ENCODE measurements at places on chromosomes 2 and 18. TPM values are rescaled to one million over a fixed set of nuclear protein-coding genes. Genes with fewer than 3 reads are reported as not detected.

The COBLL1 gene
- total RNA-seq, result not detected

GRCh38 chr2:20242727-20243377 is 17.9 kb upstream of the SDC1 start:
- no peak overlapping the region for H3K4me3 ChIP-seq
- peaks cover 19% of the 10 kb centered on the region for H3K36me3 ChIP-seq
- H3K27me3 ChIP-seq, result no peaks in the 10 kb centered on the region
- H3K4me1 ChIP-seq, result peaks cover 4% of the 10 kb centered on the region
- no peak overlapping the region for H3K27ac ChIP-seq

DNA sequence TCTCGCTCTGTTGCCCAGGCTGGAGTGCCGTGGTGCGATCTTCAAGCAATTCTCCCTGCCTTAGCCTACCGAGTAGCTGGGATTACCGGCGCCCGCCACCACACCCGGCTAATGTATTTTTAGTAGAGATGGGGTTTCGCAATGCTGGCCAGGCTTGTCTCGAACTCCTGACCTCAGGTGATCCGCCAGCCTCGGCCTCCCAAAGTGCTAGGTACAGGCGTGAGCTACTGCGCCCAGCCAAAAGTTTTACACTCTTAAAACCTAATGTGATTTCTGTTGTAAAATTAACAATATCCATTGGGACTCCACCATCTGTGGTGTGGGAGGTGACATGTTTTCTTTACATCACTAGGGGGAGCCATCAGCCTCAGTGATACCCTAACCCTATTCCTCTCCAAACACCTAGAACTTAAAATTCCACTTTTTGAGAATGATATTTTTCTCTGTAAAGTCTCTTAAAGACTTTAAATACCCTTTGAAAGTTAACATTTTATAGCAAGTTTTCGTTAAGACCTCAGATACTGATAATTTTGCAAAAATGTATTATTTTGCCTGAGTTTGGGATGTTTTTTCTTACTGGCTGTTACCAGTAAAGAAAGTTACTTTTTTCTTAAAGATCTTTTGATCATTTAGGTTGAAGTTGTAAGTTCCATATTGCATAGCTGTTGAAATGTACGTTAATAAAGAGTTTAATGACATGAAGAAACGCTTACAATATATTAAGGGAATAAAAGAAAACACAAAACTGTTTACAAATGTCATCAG is 11.6 kb upstream of the EIF2AK2 start:
- DNase-seq, result peak; percentile 45
- no peak overlapping the region for H3K4me3 ChIP-seq
- peaks cover 7% of the 10 kb centered on the region for H3K36me3 ChIP-seq
- H3K27me3 ChIP-seq, result no peaks in the 10 kb centered on the region
- no peaks in the 10 kb centered on the region for H3K4me1 ChIP-seq

The RNU2-63P gene
- 8.5 TPM for total RNA-seq

DNA sequence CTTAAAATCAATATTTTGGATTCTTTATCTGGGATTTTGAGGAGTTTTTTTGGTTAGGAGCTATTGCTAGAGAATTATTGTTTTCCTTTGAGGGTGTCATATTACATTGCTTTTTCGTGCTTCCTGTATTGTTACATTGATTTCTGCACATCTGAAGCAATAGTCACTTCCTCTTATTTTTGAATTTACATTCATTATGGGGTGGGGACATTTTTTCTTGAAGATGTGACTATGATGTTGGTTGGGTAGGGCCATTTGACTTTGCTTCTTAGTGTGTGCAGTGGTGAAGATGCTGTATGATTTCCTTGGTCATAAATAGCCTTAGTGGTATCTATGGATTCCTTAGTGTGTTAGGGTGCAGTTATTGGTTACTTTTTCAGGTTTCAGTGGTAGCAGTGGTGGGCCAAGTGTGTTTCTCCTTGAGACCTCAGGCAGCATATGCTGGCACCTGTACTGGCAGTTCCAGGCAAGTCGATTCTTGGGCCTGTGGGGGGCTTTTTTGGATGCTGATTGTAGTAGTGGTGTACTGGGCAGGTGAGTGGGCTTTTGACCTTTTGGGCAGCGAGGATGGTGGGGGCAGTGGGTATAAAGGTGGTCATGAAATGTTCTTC is 61.8 kb downstream of the ARHGAP25 start:
- no peaks in the 10 kb centered on the region for H3K27me3 ChIP-seq
- H3K27ac ChIP-seq, result peak overlapping the region; percentile 90
- no peak for DNase-seq
- H3K4me1 ChIP-seq, result peaks cover 76% of the 10 kb centered on the region
- no peak overlapping the region for H3K4me3 ChIP-seq

GRCh38 chr2:178512484-178512883 is 32.2 kb downstream of the PLEKHA3 start:
- H3K4me1 ChIP-seq, result peaks cover 36% of the 10 kb centered on the region
- no peak overlapping the region for H3K4me3 ChIP-seq
- H3K36me3 ChIP-seq, result peaks cover 20% of the 10 kb centered on the region
- no peaks in the 10 kb centered on the region for H3K27me3 ChIP-seq
- no peak overlapping the region for H3K27ac ChIP-seq
- no peak for DNase-seq

The IL37 gene
- total RNA-seq, result not detected

DNA sequence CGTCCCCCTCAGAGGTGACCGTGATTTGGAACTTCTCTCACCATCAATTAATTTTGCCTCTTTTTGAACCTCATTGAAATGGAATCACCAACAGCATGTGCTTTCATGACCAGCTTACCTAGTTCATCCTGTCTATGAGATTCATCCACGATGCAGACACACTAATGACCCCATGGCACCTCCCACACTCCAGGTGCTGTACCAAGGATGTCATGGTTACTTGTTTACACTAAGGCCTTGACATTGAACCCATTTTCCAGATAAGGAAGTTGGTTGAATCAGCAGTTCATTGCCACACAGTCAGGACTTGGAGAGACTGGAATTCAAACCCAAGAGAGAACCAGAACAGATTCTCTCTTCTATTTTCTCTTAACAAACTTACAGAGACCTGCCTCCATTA is 139.0 kb downstream of the ZFP36L2 start:
- H3K36me3 ChIP-seq, result no peaks in the 10 kb centered on the region
- H3K27me3 ChIP-seq, result no peaks in the 10 kb centered on the region
- no peak overlapping the region for H3K4me3 ChIP-seq
- no peak overlapping the region for H3K27ac ChIP-seq
- no peak for DNase-seq

DNA sequence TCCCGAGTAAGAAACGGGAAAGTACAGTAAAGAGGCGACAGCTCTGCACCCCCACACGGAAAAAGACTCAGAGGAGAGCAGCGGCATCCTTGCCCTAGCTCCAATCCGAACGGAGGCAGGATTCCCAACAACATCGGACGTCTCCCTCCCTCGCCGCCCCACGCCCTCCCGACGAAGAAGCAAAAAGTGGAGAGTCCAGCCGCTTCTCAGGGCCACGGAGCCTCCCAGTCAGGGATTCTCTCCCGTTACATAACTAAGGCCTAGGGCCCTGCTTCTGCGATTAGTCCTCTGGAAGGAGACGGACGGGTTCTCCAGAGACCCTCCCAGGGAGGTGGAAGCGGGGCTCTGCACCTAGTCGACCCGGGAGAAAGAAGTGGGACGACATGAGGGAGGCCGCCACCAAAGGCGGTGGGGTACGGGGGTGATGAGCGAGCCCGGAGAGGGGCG is 587 bp downstream of the SUMO1 start:
- no peaks in the 10 kb centered on the region for H3K27me3 ChIP-seq
- peaks cover 32% of the 10 kb centered on the region for H3K4me1 ChIP-seq
- peak overlapping the region; percentile 98 for H3K4me3 ChIP-seq
- DNase-seq, result peak; percentile 49
- H3K27ac ChIP-seq, result peak overlapping the region; percentile 91

The XIRP2 gene
- total RNA-seq, result not detected

DNA sequence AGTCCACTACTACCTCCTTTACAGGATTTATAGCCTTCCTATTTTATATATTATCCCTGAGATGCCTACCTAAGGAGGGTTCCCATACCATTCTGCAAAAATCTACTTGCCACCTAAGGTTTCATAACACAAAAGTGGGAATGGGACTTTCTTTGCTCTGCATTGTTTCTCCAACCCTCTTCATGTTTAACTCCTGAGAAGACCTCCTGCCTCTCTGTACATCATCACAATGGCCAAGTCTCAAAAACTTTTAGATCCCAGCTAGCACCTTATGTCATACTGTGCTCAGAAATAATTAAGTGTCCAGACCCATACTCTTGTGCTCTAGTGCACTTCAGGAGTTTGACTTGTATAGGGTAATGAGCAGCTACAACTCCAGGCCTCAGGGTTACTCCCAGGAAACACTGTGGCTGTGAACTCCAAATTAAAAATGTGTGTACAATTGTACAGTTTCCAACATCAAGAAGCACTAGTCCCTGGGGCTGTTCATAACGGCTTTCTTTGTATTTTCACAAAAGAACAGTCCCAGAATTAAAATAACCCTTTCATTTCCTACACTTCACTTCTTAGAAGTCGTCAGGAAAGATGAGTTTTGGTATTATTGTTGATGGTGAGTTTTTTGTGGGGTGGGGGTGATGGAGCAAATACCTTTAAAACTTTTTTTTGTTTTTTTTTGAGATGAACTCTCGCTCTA is 39.4 kb downstream of the METAP1D start:
- no peaks in the 10 kb centered on the region for H3K4me1 ChIP-seq
- H3K27ac ChIP-seq, result no peak overlapping the region
- no peak overlapping the region for H3K4me3 ChIP-seq
- no peaks in the 10 kb centered on the region for H3K27me3 ChIP-seq
- DNase-seq, result no peak

The CCDC74B gene
- 3.2 TPM for total RNA-seq

GRCh38 chr2:100625717-100626116 is 62.9 kb downstream of the PDCL3 start:
- H3K4me3 ChIP-seq, result no peak overlapping the region
- no peak overlapping the region for H3K27ac ChIP-seq
- H3K27me3 ChIP-seq, result no peaks in the 10 kb centered on the region
- H3K36me3 ChIP-seq, result no peaks in the 10 kb centered on the region
- H3K4me1 ChIP-seq, result peaks cover 19% of the 10 kb centered on the region

DNA sequence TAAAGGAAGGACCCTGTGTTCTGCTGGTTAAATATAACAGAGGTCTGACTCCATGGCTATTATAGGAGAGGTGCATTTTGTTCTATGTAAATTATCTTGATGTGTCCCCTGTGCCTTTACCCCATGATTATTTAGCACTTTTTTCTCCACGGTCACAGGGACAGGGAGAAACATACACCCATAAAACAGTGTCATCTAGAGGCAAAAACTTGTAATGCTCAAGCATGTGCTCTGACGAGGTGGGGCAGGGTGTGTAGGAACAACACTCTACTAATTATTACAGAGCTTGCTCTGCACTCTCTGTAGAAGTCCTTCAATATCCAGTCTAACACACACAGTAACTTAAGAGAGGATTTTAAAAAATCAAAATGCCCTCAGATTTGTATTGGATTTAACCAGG is 187.9 kb downstream of the NEDD4L start:
- H3K4me3 ChIP-seq, result no peak overlapping the region
- DNase-seq, result no peak
- H3K27ac ChIP-seq, result no peak overlapping the region
- no peaks in the 10 kb centered on the region for H3K4me1 ChIP-seq
- H3K36me3 ChIP-seq, result no peaks in the 10 kb centered on the region
- H3K27me3 ChIP-seq, result no peaks in the 10 kb centered on the region

The GALNT13 gene
- total RNA-seq, result not detected

- peak; percentile 60 for DNase-seq
- peaks cover 3% of the 10 kb centered on the region for H3K36me3 ChIP-seq
- H3K27ac ChIP-seq, result peak overlapping the region; percentile 34
These were observed 100.5 kb upstream of the ITPRID2 start for GRCh38 chr2:181790716-181791649.

The EN1 gene
- not detected for total RNA-seq

DNA sequence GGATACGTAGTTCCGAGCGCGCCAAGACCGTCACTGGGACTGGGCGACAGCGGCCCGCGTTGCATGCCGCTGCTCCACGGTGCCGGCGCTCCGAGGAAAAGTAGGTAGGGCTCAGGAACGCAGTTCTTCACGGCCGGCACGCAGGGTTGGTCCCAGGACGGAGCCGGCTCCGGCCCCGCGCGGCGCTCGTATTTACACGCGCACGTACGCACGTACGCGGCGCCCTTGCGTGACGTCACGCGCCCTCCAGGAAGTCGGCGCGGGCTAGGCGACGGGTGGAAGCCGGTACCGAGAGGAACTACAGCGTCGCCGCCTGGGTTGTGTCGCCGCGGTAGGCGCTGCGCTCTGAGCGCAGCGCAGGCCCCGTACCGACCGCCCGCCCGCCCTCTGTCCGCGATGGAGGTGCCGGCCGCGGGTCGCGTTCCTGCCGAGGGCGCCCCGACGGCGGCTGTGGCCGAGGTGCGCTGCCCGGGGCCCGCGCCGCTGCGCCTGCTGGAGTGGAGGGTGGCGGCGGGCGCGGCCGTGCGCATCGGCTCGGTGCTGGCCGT is at the start of gene CTDP1:
Gene CTDP1, plus strand, starts transcription at position 252 of the 548 bp plus-strand sequence. Its CDS starts 145 bp downstream, at position 397.
- H3K27me3 ChIP-seq, result no peaks in the 10 kb centered on the region
- DNase-seq, result peak; percentile 95
- H3K36me3 ChIP-seq, result peaks cover 65% of the 10 kb centered on the region
- peak within 1 kb of the TSS; percentile 97 for H3K27ac ChIP-seq
- peaks cover 68% of the 10 kb centered on the region for H3K4me1 ChIP-seq

DNA sequence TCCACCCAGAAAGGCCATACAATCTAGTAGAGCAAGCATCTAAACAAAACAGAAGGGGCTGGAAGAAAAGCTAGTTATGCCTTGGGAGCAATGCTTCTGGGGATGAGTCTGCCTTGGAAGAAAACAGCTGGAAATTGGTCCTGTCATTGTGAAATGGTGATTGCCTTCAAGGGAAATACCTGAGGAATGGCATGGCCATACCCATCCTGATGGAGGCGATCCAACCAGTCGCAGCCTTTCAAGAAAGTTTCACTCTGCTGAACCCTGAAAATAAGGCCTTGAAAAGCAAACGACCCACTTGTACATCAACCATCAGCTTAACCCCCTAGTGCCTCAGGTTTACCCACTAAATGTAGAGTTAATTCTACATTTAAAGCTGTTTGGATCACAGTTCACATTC is 72.6 kb upstream of the PID1 start:
- H3K4me1 ChIP-seq, result no peaks in the 10 kb centered on the region
- no peak overlapping the region for H3K27ac ChIP-seq
- no peak for DNase-seq
- H3K4me3 ChIP-seq, result no peak overlapping the region

The SMYD1 gene
- total RNA-seq, result not detected

- H3K4me1 ChIP-seq, result peaks cover 12% of the 10 kb centered on the region
- DNase-seq, result no peak
- no peaks in the 10 kb centered on the region for H3K27me3 ChIP-seq
- H3K36me3 ChIP-seq, result peaks cover 47% of the 10 kb centered on the region
These were observed 18.0 kb downstream of the LRPPRC start for GRCh38 chr2:43977677-43978375.

- DNase-seq, result no peak
- peaks cover 2% of the 10 kb centered on the region for H3K27me3 ChIP-seq
- H3K4me1 ChIP-seq, result no peaks in the 10 kb centered on the region
- H3K4me3 ChIP-seq, result no peak overlapping the region
- no peak overlapping the region for H3K27ac ChIP-seq
These were observed 72.8 kb downstream of the CMPK2 start for GRCh38 chr2:6792883-6793282.
